ENCODE measurements at places on chromosomes 1 and 21.

- no peak for DNase-seq
These were observed 86.4 kb downstream of the KCNK1 start for GRCh38 chr1:233700338-233700737.

GRCh38 chr1:150575072-150575489 is 4.3 kb downstream of the MCL1 start:
- no peak for DNase-seq

DNA sequence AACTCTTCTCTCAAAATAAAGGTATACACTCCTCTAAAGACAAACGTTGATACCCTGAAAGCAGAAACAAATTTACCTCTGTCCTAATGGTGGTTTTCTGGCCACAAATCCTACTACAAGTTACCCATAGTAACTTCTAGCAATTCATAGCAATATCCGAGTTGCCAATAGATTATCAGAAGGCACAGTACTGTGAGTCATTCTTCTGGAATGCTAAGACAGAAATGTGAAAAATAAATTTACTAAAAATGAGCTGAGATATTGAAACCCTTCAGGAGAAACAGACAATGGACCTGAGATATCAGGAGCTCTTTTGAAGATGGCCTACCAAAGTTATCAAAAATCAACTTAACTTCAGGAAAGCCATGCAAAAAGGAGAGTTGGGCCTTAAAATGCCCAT is 715.0 kb upstream of the ADAMTS5 start:
- peak; percentile 24 for DNase-seq

DNA sequence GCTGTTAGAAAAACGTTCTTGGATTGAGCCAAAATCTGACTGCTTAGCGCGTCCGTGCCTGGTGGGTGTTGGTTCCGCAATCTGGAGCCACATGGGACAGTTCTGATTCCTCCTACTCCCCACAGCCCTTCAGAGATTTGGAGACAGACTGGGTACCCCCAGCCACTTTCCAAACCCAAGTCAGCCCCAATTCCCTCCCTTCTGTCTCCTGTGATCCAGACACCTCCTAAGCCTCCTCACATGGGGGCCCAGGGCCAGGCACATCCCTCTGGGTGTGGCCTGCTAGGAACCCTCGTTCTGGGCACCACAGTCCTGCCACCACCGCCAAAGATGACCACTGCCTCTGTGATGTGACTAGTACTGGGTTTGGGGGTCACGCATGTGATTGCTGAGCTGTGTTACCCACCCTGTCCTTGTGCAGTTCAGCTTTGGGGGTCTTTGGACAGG is 4.8 kb downstream of the PLA2G5 start:
- DNase-seq: no peak

Data from PC-3 (cell line).